H7 (cell line): ENCODE measurements at places on chromosomes 3 and 15. TPM values are rescaled to one million over a fixed set of nuclear protein-coding genes. Genes with fewer than 3 reads are reported as not detected.

Gene RBPMS2
- 8.5 and 9.4 TPM in 2 replicates for total RNA-seq

Gene C3orf49
- not detected in 2 replicates for total RNA-seq

Gene ANKRD63
- total RNA-seq = 0.22 and 0.45 TPM in 2 replicates

Gene PXYLP1
- 16.7 and 16.9 TPM in 2 replicates for total RNA-seq

Gene IL5RA
- total RNA-seq = not detected in 2 replicates
